Ureter (tissue), 1 donor: ENCODE measurements at places on chromosomes 4 and X.

- no peak for DNase-seq
Observed at GRCh38 chrX:40096395-40097091, 1.2 kb downstream of the BCOR start.

DNA sequence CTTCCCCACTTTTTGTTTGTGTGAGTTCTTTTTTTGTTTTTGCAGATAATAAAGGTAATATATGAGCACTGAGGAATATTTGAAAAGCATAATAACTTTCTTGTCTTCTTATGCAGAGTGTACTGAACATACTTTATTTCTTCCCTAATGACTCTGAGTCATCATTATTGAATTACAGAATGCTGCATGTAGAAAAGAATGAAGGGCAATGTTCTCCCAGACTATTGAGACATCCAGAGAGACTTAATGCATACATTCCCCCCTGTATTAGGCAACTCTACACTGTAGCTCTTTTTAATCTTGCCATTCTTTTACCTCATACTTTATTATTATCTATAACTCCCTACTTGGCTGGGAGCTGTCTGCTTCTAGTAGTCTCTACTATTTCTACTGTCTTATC, 240.5 kb upstream of the ANKRD50 start:
- DNase-seq = no peak

DNA sequence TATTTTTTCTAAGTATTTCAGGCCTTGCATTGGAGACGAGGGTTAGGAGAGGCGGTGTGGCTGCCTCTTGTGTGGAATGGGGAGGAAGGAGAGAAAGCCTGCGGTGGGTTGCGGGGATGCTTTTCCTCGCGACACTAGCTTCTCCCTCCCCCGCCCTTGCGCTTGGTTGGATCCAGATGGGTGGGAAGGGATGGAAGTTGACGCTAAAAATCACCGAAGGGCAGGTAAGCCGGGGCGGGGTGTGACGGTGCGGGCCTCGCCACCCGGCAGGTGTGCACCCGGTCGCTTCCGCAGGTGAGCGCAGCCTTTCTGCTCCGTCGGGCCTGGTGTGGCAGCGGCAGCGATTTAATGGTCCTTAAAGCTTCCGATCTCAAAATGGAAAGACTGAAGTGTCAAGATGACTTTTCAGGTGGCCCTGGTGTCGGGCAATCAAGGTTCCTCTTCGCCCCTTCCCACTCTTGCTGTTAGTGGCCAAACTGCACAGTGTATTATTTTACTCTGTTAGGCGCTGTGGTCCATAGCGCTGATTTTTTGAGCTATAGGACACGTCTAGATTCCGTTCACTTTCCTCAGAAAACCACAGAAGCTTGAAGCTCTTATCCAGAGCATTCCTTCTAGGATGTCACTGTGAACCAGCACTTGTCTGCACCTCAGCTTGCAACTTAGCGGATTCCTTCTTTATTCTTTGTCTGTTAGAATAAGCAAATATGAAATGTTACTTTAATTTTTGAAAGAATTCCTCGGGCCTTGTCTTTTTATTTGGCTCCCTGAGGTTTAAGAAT, 765 bp downstream of the ENOPH1 start:
- peak; percentile 47 for DNase-seq

DNA sequence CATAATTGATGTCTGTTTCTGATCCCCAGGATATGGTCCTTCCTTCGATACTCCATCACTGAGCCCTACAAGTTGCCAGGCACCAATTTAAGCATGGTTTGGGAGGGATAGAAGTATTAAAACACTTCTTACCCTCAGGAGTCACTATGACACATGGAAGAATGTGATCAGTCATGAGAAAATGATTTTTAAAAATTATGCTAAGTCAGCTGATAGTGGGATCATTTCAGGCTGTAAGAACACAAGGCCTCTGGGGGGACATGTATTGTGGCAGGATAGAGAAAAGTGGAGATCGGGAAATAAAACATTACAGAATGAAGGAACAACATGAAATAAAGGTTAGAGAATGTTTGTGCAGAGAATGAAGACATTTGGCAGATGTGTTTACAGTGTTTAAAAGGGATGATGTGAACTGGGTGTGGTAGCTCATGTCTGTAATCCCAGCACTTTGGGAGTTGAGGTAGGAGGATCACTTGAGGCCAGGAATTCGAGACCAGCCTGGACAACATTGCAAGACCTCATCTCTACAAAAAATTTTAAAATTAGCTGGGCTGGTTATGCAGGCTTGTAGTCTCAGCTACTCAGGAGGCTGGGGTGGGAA, 64.0 kb downstream of the ELOVL6 start:
- no peak for DNase-seq

- DNase-seq = no peak
Observed at GRCh38 chrX:38923451-38923969, 122.3 kb downstream of the MID1IP1 start.

- DNase-seq = no peak
Observed at GRCh38 chr4:80787306-80787705, 243.2 kb upstream of the BMP3 start.

- DNase-seq = no peak
Observed at GRCh38 chrX:149759824-149760223, 14.0 kb upstream of the HSFX1 start.

DNA sequence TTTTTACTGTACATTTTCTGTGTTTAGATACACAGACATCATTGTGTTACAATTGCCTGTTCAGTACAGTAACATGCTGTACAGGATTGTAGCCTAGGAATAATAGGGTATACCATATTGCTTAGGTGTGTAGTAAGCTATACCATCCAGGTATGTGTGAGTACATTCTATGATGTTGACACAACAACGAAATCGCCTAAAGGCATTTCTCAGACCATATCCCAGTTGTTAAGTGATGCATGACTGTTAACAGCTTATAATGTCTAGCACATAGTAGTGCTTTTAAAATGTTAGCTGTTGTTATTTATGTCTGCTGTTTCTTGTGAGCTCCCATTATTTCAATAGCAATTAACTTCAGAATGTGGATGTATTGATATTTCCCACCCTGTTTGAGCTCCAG, 4.5 kb downstream of the PRRG1 start:
- no peak for DNase-seq

GRCh38 chr4:183790661-183791060, 114.4 kb upstream of the STOX2 start:
- no peak for DNase-seq

GRCh38 chrX:47497271-47497888, 14.4 kb upstream of the ZNF41 start:
- DNase-seq = no peak

DNA sequence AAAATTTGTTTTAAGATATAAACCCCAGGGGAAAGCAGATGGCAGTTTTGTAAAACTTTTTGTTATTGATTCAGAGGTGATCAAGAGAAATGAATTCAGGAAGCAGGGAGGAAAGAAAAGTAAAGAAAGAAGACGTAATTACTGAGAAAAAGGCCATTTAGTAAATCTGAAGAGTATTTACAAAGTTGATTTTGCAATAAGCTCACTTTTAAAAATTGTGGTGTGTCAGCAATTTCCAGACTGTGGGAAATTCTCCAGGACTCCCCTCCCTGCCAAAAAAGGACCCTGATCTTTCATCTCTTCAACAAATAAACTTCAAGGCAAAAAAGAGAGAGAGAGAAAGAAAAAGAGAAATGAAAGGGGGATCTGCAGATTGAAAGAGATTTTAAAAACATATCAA, 36.6 kb downstream of the PCYT1B start:
- no peak for DNase-seq

- DNase-seq = no peak
Observed at GRCh38 chrX:38282049-38282448, 45.3 kb downstream of the RPGR start.

GRCh38 chr4:158050942-158051341, 121.9 kb downstream of the GASK1B start:
- no peak for DNase-seq

GRCh38 chr4:55272589-55272988, 73.5 kb upstream of the SRD5A3 start:
- DNase-seq = no peak

- DNase-seq = no peak
Observed at GRCh38 chr4:162352580-162353107, 188.8 kb upstream of the FSTL5 start.

- DNase-seq = no peak
Observed at GRCh38 chrX:45009371-45010000, 136.5 kb downstream of the KDM6A start.

DNA sequence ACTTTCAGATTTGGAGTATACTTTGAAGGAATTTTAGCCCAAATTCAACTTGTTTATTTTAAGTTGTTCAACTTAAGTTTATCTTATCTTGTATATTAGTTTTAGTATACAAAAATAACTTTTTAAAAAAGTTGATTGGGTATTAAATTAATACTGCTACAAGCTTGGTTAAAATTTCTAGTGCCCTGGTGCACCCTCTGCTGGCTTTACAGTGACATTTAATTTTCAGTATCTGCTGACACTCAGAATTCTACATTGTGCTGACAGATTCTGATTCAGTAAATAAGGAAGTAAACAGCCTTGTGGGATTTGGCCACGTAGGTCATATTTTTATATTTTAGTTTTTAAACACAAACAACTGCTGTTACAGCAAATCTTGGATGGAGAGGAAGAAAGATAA, 2.9 kb downstream of the EDA start:
- DNase-seq = no peak

- DNase-seq = no peak
Observed at GRCh38 chrX:43899878-43900815, 17.9 kb upstream of the MAOB start.

DNA sequence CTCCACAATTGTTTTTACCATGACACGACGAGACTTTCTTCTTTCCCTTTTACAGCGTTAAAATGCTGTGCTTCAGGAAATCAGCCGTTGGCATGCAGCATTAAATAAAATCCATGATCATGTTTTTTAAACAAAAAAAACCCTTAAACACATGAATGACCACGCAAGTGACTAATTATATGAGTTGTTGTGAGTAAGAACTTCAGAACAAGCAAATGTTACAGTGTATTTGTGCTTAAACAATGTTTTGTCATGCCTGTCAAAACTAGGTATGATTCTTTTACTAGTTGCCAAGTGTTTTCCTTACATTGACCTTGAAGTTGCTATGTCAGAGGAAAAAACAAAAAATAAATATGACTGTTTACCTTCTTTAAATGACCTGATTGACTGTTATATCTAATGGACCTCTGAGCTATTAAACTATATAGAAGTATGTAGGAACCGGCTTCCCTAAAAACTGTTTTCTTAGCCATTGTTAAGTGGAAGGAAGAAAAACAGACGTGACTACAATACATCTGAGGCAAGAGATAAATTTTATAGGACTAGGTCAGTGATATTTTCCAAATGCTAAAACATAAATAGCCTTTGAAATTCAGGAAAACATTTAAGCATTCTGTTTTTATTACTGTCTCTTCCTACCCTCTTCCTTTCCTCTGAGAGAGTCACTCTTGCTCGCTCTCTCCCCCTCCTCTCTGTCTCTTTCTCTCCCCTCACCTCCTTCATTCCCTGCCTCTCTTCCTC, 197.1 kb downstream of the PALLD start:
- DNase-seq = no peak

GRCh38 chr4:52911684-52912294, 49.7 kb downstream of the RASL11B start:
- DNase-seq = peak; percentile 87

- DNase-seq = no peak
Observed at GRCh38 chr4:179248821-179249220, 1806.6 kb upstream of the AGA start.

DNA sequence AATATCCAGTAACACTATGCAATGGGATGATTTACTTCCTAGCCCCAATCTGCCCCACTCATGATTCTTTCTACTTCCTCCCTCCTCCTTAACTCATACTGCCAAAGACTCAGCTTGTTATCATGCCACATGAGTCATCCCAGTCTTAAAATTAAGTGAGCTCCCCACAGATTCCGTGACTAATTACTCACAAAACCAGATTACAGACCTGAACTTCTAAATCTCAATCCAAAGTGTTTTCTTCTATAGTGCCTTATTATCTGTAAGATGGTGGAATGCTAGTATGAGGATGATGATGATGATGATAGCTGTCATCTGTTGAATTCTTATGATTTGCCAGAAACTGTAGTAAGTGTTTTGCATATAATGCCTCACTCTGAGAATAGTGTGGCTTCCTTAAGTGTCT, 27.7 kb upstream of the GPC3 start:
- no peak for DNase-seq

DNA sequence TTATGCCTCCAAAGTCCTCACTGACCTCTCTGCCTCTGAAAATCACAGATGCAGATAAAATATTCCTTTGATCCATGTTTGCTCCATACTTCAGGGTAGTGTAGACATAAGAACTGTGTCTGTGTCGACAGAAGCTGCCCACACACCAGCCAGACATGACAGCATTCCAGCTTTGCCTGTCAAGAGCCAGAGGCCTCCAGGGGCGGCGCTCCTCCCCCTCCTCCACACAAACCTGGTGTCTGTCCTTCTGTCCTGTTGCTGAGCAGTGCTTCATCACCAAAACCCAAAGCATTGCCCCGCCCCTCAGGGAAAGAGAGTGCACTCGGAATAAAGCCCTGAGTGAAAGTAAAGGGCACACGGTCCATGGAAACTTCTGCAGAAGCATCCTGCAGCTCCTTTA, 379.4 kb downstream of the FBXW7 start:
- DNase-seq = no peak

DNA sequence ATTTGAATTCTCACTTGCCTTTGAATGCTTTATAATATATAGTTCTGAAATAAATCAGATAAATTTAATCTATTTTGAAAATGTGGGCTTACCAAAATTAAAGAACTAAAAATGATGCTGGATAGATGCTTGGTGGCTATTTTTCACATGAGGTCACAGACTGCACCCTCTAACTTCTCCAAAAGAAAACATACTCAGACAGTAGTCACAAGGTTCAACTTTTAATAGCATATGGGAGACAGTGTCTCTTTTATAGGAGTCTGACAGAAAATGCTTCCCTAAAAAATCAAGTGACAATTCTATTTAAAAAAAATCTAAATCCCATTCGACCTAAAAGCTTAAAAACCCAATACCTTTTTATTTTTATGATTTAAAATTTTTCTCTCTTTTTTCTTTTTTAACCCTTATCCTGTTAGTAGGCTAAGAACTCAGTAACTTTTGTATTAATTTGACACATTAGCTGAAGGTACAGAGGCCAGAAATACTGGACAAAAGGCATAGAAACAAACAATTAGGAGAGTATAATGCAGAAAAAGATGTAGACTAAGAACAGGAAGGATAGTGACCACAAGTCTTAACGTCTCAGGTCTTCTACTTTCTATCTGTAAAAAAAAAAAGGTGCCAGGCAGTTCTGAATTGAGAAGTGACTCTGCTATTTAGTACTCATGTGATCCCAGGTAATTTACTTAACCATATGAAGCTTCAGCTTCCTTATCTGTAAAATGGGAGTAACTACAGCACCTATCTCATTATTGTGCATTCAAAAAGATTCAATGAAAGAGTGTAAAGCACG, 7.6 kb downstream of the TIGD4 start:
- DNase-seq = no peak

- DNase-seq = no peak
Observed at GRCh38 chrX:120476714-120477113, 7.6 kb upstream of the LAMP2 start.

- DNase-seq = no peak
Observed at GRCh38 chr4:176306837-176307665, 12.7 kb upstream of the SPCS3 start.

- no peak for DNase-seq
Observed at GRCh38 chrX:118475903-118476302, 19.7 kb upstream of the DOCK11 start.

GRCh38 chr4:82429728-82430192, 502 bp downstream of the HNRNPDL start:
- DNase-seq = peak; percentile 72

GRCh38 chr4:184437565-184438265, 36.6 kb downstream of the IRF2 start:
- DNase-seq = no peak
